ENCODE measurements at places on chromosomes 7 and 10.

DNA sequence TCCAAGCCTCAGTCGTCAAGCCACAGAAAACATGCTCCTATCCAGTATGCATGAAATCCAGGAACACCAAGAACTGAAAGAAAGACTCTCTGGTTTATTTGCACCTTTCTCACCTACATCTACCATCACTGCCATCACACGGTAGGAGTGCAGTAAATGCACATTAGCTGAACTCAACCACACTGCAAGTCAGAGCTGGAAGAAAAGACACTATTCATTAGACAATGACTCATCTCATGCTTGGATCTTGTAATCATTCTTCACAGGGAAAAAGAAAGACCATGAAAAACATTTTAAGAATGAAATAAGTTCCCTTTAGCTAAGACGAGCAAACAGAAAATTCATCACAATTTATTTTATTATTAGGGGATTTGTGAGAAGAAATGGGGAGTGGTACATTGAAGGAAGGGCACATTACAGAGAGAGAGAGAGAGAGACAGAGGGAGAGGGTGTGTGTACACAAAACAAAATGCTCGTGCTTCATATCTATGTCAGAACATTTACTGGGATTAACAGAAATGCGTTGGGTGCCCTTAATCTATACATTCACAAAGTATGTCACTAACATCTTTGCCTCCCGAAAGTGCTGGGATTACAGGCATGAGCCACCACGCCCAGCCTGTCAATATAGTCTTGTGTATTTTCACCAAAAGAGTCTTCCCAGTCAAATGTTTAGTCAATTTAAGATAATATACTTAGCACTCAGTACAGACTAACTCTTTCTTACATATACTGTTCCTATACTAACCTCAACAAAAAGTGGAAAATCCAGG, 324.9 kb downstream of the PARD3 start:
- peak; percentile 78 for DNase-seq

DNA sequence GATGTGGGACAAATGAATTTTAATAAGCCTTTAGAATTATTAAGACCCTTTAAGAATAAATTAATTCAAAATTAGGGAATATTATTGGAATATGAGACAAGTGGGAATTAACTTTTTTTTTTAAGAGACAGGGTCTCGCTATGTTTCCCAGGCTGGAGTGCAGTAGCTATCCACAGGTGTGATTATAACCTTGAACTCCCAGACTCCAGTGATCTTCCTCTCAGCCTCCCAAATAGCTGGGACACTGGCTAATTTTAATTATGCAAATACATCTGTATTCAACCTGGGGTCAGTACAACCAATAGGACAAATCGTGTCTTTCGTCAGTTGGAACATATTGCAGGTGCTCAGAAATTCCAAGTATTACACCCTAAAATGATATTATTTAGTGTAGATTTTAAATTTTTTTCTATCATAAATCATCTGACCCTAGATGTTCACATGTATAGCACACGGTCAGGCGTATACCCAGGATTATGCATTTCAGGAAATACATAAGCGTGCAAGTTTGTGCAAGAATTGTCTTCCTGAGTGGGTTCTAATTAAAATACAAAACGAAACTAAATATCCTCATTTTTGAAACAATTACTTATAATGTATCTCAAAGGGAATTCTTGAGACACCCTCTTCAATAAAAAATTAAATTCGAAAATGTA, 1.2 kb downstream of the NT5C3A start:
- no peak for DNase-seq

GRCh38 chr10:49161411-49161997, 26.7 kb downstream of the TMEM273 start:
- DNase-seq = peak; percentile 45

- DNase-seq = no peak
Measured at GRCh38 chr10:132102717-132103110, 37.0 kb downstream of the JAKMIP3 start.

DNA sequence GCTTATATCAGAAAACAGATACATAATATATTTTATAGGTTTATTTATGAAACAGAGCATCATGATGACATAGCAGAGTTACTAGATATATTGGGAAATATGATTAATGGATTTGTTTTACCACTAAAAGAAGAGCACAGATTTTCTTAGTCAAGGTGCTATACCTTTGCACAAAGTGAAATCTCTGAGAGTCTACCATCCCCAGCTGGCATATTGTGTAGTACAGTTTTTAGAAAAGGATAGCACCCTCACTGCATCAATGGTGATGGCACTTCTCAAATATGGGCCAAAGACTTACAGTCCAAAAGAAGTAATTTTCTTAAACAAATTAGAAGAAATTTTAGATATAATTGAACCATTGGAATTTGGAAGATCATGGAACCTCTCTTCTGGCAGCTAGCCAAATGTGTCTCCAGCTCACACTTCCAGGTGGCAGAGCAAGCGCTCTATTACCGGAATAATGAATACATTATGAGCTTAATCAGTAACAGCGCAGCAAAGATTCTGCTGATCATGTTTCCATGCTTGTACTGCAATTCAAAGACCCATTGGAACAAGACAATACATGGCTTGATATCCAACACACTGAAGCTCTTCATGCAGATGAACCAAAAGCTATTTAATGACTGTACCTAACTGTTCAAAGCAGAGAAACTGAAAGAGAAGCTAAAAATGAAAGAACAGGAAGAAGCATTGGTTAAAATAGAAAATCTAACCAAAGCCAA, 21.9 kb upstream of the CREB3L2 start:
- peak; percentile 52 for DNase-seq

DNA sequence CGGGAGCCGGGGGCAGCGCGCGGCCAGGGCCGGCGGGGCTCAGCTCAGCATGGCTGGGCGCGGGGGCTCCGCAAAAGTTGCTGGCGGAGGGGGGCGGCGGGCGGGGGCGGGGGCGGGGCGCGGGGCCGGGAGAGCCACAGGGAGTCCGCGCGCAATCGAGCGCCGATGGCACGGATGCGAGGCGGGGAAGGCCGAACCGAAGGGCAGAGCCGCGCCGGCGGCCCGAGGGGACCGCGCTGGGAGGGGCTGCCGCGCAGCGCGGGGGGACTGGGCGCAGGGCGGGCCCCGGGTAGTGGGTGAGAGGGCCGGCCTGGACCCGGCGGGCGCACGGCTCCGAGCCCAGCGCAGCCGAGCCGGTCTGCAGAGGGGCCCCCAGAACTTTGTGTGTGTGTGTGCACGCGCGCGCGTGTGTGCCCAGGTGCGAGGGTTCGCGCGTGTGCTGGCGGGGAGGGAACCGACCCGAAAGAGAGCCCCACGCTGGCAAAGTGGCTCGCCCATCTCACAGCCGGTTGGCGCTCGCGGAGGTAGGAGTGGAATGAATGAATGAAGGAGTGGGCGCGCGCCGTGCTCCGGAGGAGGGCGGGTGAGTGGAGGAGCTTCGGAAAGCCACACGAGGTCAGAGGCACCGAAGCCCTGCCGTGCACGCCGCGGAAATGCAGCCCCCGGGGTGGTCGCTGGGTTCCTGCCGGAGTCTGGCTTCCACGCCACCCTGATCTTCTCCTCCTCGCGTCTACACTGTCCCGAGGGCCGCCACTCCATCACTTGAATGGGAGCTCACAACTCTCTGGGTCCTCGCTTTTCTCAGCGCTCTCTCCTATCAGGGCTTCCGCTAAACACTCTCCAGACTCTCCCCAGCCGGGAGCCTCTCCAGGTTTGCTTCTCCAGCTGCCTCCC, at the start of gene HIPK2:
Gene HIPK2 (minus strand): TSS at position 51 of the 894 bp plus-strand sequence. CDS start 375 bp downstream, outside the sequence.
- DNase-seq = peak; percentile 82

GRCh38 chr7:54960517-54960916, 58.3 kb upstream of the EGFR start:
- DNase-seq = no peak

- DNase-seq = no peak
Measured at GRCh38 chr7:37765872-37766525, 82.4 kb upstream of the NME8 start.

- DNase-seq = no peak
Measured at GRCh38 chr10:50551894-50552293, 71.9 kb downstream of the SGMS1 start.

DNA sequence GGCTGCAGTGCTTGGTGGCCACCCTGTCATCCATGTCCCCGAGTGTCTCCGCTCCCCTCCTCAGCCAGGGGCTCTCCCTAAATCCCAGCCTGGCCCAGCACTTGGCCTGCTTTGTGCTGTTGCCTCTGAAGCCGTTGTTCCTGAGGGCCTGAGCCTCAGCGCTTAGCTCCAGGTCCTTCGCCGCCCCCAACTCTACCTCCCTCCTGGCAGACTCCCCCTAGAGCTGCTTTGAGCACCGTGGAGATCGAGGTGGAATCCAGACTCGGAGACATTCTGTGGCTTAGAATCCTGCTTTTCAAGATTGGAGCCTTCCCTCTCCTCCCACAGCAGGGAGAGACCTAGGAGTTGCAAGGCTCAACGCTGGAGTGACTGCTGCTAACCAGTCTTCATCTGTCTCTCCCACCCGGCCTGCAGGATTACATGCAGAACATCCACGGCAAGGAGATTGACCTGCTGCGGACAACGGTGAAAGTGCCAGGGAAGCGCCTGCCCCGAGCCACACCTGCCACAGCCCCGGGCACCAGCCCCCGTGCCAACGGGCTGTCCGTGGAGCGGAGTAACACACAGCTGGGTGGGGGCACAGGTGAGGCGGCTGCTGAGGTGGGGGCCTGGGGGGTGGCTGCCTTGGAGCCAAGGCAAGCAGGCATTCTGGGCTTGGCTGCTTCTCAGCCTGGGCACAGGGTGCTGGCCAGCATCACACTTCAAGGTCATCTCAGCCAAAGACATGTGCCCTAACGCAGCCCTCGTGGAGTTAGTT, 33.3 kb downstream of the GBX1 start:
- DNase-seq = no peak

DNA sequence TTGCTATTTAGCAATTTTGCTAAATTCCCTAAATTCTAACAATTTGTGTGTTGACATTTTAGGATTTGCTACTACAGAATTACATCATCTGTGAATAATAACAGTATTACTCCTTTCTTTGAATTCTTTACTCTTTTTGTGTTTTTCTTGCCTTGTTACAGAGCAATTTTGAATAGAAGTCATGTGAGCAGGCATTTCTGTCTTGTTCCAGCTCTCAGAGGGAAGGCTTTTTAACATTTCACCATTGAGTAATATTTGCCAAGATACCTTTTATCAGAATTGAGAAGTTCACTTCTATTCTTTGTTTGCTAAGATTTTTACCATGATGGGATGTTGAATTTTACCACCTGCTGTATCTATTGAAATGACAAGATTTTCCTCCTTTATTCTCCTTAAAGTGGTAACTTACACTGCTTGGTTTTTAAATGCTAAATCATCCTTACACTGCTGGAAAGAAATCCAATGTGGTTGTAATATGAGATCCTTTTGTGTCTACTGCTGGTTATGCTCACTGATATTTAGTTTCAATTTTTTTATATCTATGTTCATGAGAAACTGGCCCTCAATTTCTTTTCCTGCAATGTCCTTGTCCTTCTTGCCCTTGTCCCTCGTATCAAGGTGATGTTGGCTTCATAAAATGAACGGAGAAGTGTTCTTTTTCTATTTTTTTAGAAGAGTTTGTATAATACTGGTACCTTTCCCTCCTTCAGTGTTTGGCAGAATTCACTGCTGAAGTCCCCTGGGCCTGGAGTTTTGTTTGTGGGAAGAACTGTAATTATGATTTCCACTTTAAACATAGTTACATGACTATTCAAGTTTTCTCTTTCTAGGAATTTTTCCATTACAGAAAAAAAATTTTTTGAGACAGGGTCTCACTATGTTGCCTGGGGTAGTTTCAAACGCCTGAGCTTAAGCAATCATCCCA, 50.3 kb upstream of the ATP6V0A4 start:
- DNase-seq = no peak

GRCh38 chr7:102463841-102464576, 654 bp downstream of the ALKBH4 start:
- DNase-seq = no peak

DNA sequence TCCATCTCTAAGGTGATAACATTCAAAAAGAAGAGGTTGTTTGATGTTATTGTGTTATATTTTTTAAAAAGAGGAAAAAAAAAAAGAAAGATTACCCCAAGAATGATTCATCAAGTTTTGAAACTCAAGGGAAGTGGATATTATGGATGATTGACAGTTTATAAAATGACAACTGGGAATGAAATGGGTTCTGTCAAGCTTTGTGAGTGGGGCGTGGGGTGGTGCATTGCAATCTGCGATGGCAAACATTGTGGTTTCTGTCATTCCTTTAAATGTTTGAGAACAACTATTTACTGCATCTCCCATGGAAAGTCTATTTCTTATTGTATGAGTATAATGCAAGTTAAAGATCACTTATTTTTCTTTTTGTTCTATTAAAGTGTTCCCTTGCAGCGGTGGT, 297.0 kb downstream of the CCDC3 start:
- DNase-seq = no peak

DNA sequence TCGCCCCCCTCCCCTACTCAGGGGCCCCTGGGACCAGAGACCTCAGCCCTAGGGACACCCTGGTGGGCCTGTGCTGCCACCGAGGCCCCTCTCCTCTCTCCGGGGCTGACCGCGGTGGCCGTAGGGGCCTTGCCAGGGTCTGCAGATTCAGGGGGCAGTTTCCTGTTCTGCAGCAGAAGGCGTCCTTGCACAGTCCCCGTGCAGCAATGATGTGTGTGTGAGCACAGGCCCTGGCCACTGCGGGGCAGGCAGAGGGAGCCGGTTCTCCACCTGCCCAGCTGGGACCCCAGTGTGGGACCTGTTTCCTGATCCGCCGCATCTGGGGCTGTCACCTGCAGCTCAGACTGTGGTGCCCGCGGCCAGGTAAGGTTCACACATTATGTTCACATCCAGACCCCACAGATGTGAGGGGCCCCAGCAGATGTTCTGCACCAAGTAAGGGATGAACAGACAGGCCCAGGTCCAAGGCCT, 60.7 kb upstream of the DNAJB6 start:
- no peak for DNase-seq

- DNase-seq = no peak
Measured at GRCh38 chr10:128298587-128298986, 172.4 kb upstream of the MKI67 start.

- DNase-seq = no peak
Measured at GRCh38 chr10:43127442-43127841, 10.8 kb upstream of the CSGALNACT2 start.

DNA sequence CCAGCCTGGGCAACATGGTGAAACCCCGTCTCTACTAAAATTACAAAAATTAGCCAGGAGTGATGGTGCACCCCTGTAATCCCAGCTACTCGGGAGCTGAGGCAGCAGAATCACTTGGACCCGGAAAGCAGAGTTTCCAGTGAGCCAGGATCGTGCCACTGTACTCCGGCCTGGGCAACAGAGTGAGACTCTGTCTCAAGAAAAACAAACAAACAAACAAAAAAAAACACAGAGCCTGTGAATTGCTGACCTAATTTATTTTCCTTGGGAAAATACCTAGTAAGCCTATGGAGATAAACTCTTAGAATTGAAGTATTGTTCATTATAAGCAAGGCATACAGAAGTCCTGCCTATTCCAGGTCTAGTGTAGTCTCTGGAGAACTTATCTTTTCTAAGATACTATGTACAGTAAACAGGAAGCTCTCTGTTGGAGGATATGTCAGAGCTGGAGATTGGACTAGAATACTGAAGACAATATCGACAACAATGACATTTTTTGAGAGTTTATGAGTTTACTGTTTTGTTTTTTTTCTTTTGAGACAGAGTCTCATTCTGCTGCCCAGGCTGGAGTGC, 14.9 kb downstream of the GTF2I start:
- DNase-seq = peak; percentile 57
